GM23248 (cell line): ENCODE measurements at places on chromosomes 2 and 18. TPM values are rescaled to one million over a fixed set of nuclear protein-coding genes. Genes with fewer than 3 reads are reported as not detected.

DNA sequence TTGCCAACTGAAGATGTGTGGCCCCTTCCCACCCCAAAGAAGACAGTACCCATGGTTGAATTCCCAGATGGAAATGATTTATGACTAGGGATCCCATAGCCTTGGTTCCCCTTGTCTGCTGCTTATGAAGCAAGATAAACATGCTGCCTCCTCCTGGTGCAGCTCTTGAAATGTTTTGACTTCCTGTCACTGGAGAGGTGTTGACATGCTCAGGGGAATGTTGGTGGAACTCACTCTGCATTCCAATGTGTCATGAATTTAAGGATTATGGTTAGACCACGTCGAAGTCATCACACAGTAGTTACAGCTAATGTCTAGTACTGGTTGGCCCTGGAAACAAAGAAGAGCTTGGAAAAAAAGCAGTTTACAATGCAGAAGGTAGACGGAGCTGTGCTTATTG is 69.0 kb upstream of the FAM110C start:
- DNase-seq: no peak

- no peak for DNase-seq
Observed at GRCh38 chr2:229832510-229832898, 89.3 kb downstream of the TRIP12 start.

DNA sequence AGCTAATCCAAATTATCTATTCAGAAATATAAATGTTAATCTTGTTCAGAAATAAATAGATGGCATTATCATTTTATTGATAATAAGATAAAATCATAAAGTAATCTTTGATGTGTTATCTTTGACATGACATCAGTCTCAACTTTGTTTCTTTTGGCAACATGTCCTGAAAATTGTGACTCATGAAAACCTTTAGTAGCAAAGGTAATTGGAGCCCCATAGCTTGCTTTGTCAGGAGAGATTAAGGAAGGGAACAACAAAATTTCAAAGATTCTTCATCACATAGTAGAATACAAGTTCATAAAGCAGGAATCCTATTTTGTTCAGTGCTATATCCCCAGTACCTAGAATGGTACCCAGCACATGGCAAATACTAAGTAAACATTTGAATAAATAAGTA is 165.4 kb downstream of the KCNE4 start:
- no peak for DNase-seq

GRCh38 chr2:127176371-127177311 is 43.5 kb downstream of the CYP27C1 start:
- peak; percentile 81 for DNase-seq

GRCh38 chr2:200051611-200051945 is 96.2 kb downstream of the MAIP1 start:
- no peak for DNase-seq

DNA sequence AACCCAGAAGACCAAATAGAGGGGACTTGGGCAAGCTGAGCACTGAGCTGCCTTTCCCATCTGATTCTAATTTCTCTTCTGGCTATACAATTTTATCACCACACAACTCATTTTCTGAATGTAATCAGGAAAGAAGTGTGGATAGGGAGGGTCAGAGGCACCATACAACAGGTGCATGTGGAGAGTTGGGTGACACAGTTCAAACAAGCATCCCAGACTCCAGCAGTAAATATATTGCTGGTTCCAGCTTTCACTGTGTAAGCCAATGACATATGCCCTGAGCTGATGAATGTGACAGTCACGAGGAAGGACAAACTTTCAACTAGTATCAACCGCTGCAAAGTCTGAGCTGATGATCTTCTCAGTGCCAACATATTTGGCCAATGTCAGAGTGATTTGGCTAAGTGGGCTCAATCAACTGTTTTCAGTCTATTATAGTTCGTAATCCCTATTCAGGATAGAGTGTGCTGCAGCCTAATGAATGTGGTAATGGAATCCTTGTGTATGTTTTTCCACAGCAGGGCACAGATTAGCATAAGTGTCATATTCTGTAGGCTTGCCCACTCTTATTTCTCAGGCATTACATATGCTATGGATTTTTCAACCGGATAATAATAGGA is 109.9 kb upstream of the MEIS1 start:
- DNase-seq: no peak

DNA sequence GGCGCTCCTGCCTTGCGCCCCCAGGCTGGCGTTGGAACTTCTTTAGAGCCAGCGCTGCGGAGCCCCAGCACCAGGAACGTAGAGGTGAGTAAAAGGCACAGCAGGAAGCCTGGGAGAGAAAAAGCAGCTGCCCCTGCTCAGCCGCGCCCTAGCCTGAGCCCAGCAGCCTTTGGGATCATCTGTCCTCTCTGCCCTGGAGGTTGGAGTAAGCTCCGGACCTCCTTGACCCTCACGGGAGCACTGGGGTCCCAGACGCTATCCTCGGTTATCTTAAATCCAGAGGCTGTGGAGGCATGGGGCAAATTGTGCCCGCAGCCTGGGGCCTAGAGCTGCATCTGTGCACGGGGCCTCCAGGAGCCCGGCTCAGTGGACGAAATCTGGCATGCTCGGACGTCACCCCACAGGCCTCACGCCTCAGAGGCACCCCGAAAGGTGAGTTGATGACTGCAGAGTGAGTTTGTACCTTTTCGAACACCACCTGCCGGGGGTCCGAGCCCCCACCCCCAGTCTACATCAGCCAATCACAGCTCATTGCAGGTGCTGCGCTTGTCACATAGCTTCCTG is 1.6 kb upstream of the SLC66A2 start:
- DNase-seq: no peak

DNA sequence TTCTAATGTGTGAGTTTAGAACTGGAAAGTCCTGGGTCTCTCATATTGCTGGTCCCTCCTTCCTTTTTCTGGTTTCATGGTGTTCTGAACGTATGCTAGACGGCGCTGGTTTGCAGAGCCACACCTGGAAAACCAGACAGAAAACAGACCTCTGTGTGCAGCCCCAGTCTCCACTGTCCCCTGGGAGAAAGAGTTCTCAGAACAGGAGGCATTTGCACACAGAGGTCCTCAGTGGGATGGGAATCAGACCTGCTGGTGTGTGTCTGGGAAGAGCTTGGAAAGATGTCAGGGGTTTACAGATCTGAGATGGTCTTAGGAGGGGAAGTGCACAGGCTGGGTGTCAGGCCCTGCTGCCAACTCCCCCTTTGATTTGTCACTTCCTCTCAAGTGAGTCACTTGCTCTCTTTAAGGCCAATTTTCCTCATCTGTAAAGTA is 14.9 kb upstream of the MBP start:
- peak; percentile 54 for DNase-seq

- no peak for DNase-seq
Observed at GRCh38 chr2:75559680-75560021, 1.1 kb downstream of the EVA1A start.

DNA sequence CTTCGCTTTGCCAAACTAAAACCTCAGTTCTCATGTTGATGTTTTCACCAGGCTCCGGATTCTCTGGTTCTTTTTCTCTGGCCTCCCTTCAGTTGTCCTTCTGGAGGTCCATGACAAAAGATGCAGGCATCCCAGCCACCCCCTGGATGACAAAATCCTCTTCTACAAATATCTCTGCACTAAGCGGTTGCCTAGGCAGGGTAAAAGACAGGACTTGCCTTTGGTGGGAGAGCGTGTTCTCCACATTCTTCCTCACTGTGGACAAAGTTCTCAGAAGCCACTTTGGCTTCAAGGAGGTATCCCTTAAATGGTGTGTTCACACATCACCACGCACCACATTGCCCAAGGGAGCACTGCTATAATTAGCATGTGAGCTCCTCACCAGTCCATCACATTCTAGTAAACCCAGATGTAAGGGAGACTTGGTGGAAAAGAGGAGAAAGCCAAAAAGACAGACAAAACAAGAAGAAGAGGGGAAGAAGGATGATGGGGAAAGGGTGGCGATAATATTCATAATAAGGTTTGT is 23.6 kb upstream of the MRPL33 start:
- no peak for DNase-seq

DNA sequence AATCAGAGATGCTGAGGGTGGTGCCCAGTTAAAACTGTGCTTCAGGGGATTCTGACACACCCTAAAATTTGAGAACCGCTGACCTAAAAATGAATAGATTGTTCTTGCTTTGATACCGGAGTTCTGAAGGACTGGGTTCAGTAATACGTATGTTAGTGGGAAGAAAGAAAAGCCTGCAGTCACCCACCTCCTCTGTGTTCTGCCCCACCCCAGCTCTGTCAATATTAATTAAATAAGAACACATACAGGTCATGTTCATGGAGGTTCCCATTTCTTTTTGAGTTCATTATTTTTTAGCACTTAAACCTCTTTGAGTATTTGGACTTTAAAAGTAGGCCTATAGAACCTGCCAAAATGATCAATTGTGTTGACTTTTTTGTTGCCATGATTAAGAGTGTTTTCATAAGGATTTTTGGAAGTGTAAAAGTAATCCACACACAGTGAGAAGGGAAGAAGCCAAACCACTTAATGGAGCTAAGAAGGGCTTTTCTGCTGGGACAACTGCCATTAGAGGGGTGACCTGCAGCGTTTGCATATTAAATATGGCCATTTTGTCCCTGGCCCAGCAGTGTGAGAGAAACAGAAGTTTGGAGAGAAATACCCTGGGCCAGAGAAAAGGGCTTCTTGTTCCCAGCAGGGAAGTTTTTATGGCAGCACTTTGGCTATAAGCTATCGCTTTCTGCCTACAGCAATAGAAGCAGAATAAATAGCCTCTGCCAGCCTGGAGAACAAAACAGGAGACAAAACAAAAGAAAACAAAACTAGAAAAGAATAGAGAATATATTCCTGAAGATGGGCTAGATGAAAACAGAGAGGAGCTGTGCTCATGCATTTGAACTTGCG is 80.7 kb upstream of the RNF152 start:
- no peak for DNase-seq

- no peak for DNase-seq
Observed at GRCh38 chr2:134683561-134684112, 35.2 kb downstream of the TMEM163 start.

DNA sequence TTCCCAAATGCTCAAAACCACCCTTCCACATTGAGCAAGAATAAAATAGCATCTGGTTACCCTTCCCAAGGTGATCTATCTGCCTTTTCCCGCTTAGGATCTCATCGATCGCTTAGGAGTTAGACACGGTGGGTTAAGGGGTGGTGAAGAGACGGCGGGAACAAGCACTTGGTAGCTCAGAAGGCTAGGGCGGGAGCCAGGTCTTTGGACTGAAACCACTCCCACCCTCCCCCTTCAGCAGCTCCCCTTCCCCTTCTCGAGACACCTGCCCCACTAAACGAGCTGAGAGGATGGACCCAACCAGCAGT is 513 bp downstream of the THOC1 start:
- no peak for DNase-seq

DNA sequence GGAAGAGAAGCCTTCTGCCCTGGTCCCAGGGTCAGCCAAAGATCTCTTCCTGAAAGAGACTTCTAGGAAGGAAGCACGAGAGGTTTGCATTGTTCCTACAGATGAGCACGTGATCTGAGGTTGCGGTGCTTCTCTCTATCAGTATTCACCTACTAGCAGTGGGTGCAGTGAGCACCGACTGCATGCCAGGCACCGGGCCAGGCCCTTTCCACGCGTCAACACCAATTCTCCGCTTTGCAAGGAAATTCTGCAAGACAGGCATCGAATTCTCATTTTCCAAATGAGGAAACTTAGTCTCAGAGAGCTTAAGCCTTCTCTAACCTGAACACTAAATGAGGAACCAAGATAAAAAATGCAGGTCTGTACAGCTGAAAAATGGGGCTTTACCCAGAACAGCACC is 151.5 kb upstream of the MYCN start:
- DNase-seq: no peak

- DNase-seq: peak; percentile 5
Observed at GRCh38 chr2:27582129-27582694, 630 bp upstream of the ZNF512 start.

DNA sequence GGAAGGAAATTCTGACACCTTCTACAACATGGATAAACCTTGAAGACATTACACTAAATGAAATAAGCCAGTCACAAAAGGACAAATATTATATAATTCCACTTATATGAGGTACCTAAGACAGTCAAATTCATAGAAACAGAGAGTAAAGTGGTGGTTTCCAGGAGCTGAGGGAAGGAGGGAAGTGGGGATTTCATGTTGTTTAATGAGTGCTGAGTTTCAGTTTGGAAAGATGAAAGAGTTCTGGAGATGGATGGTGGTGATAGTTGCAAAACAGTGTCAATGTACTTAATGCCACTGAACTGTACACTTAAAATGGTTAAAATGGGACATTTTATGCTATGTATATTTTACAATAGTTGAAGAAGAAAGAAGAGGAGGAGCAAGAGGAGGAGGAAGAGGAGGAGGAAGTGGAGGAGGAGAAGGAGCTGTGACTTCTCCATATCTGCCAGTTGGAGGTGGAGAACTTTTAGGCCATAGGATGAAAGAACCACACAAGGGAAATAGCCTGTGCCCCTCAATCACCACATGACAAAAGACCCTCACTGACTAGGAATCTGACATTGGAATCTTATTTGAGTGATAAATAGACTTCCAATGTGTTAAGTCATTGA is 55.3 kb upstream of the LGALSL start:
- DNase-seq: no peak

IL36G gene
- total RNA-seq: not detected in 2 replicates
